ENCODE measurements at places on chromosomes 5 and 9. TPM values are rescaled to one million over a fixed set of nuclear protein-coding genes. Genes with fewer than 3 reads are reported as not detected.

DNA sequence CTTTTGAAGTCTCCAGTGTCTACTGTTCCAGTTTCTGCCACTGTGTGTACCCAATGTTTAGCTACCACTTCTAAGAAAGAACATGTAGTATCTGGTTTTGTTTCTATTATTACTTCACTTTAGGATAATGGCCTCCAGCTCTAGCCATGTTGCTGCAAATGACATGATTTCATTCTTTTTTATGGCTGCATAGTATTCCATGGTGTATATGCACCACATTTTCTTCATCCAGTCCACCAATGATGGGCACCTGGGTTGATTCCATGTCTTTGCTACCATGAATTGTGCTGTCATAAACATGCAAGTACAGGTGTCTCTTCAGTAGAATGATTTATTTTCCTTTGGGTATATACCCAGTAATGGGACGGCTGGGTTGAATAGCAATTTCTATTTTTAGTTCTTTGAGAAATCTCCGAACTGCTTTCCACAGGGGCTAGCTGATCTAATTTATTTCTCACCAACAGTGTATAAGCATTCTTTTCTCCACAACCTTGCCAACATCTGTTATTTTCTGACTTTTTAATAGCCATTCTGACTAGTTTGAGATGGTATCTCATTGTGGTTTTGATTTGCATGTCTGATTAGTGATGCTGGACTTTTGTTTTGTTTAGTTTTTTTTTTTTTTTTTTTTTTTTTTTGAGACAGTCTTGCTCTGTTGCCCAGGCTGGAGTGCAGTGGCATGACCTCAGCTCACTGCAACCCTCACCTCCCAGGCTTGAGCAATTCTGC is 68.9 kb downstream of the WDR41 start:
- H3K27me3 ChIP-seq: no peaks in the 10 kb centered on the region
- H3K36me3 ChIP-seq: no peaks in the 10 kb centered on the region
- H3K4me1 ChIP-seq: peaks cover 36% of the 10 kb centered on the region
- H3K27ac ChIP-seq: no peak overlapping the region
- DNase-seq: no peak

GRCh38 chr5:81606150-81606549 is 144.7 kb downstream of the SSBP2 start:
- H3K27ac ChIP-seq: no peak overlapping the region
- H3K27me3 ChIP-seq: no peaks in the 10 kb centered on the region
- no peak overlapping the region for H3K4me3 ChIP-seq
- no peak for DNase-seq

GRCh38 chr5:40791715-40792139 is 6.4 kb downstream of the PRKAA1 start:
- H3K27me3 ChIP-seq: no peaks in the 10 kb centered on the region
- no peaks in the 10 kb centered on the region for H3K36me3 ChIP-seq
- H3K27ac ChIP-seq: no peak overlapping the region
- DNase-seq: no peak
- H3K4me3 ChIP-seq: no peak overlapping the region

DNA sequence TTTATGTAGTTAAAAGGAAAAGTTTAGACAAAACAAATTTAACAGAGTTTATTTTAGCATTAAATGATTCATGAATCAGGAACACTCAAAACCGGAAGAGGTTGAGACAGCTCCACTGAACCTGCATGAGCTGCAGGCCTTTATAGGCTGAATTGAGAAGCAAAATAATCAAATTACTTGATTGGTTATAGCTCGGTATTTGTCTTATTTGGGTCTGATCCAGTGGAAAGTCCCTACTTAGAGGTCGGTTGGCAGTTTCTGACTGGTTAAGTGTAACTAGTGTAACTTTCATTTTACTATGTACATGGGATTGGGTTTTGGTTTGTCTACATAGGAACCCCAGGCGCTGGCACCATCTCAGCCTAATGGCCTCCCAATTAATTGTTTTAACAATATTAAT is 74.1 kb upstream of the PIK3R1 start:
- H3K27ac ChIP-seq: no peak overlapping the region
- no peaks in the 10 kb centered on the region for H3K27me3 ChIP-seq
- no peak overlapping the region for H3K4me3 ChIP-seq
- H3K4me1 ChIP-seq: no peaks in the 10 kb centered on the region

The FAM151B gene
- 3.2 TPM for total RNA-seq

The HABP4 gene
- total RNA-seq: 16.8 TPM
